ENCODE measurements at places on chromosomes 5 and 9.

GRCh38 chr5:139979943-139980342 lies 63.2 kb downstream of the NRG2 start:
- no peak for DNase-seq

DNA sequence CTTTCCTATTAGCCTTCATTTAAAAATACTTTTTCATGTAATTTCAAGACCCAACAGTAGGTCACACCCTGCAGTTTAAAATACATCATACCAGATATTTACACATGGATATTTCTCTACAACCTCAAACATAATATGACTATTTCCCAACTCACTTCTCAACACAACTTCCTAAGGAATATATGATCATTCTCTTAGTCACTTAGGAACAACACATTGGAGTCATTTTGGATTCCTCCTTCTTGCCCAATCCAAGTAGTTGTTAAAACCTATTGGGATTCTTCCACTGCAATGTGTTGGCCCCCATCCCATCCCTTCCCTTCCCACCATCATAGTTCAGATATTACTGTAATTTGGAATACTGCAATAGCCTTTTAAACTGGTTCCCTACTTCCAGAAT lies 145.5 kb downstream of the DCP2 start:
- no peak for DNase-seq

GRCh38 chr9:18906656-18907395 lies 126.2 kb downstream of the SAXO1 start:
- no peak for DNase-seq

DNA sequence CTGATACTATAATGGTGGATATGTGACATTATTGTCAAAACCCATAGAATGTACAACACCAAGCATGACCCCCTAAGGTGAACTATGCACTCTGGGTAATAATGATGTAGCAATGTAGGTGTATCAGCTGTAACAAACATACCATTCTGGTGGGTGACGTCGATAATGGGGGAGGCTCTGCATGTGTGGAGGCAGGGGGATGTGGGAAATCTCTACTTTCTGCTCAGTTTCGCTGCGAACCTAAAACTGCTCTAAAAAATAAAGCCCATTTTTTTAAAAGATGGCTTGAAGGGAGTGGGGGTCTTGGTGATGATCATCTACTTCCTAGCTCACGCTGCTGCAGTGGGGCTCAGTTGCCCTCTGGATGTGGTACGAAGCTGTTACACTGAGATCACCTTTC lies 51.1 kb downstream of the RASGEF1C start:
- DNase-seq: no peak
